Right renal pelvis (tissue), 4 donors: ENCODE measurements at places on chromosomes 2 and 18. TPM values are rescaled to one million over a fixed set of nuclear protein-coding genes. Genes with fewer than 3 reads are reported as not detected.

HOXD4 gene
- polyA plus RNA-seq, result 42.1 TPM

SH3RF3 gene
- polyA plus RNA-seq, result 4.8 TPM

KRTCAP3 gene
- 8.5 TPM for polyA plus RNA-seq

WNT6 gene
- 0.44 TPM for polyA plus RNA-seq

FAM117B gene
- polyA plus RNA-seq, result 28.0 TPM
